HFFc6 (cell line): ENCODE measurements at places on chromosomes 4 and X. TPM values are rescaled to one million over a fixed set of nuclear protein-coding genes. Genes with fewer than 3 reads are reported as not detected.
A peak's percentile ranks its signal among the peaks of the same experiment; 100 is the strongest.

Gene CT45A3
- total RNA-seq, result not detected in 3 replicates

- no peak for DNase-seq
Measured at GRCh38 chr4:121236353-121237068, 72.4 kb upstream of the TNIP3 start.

DNA sequence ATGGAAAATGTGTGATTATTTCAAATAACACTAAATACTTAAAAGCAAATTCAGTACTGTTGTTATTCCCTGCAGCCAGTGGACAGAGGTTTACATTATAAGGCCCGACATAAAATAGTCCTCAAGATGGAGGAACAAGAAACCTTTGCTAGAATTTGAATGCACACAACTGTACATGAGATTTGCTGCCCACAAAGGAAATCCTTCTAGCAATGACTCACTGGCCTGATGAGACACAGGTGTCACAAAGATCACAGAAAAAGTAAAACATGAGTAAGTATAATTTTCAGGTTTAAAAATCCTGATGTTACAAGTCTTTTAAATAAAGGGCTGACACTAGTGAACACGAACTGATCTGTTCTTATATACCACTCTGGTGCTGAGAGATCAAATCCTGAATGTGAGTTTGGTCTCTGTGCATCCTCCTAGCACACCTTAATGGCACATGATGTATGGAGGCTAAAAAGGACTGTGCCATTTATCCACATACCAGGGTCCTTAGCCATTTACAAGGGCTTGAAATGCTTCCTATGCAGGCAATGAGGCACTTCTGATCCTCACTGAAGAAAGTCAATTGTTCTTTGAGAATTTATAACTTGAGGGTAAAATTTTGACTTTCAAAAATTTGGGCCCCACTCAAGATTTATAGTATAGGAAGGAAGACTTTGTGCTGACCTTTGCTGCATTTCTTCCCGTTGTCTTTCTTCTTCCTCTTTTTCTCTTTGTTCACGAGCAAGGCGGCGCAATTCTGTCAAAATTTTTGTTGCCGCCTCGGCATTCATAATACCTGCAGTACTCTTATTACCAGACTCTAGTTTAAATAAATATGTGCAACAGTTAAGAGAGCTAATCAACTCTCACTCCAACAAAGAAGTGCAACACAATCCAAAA, 23.0 kb downstream of the MAP7D3 start:
- no peak for DNase-seq

GRCh38 chr4:37540486-37540885, 145.7 kb downstream of the RELL1 start:
- DNase-seq, result no peak

Gene PPP1R2C
- not detected in 2 replicates for total RNA-seq

DNA sequence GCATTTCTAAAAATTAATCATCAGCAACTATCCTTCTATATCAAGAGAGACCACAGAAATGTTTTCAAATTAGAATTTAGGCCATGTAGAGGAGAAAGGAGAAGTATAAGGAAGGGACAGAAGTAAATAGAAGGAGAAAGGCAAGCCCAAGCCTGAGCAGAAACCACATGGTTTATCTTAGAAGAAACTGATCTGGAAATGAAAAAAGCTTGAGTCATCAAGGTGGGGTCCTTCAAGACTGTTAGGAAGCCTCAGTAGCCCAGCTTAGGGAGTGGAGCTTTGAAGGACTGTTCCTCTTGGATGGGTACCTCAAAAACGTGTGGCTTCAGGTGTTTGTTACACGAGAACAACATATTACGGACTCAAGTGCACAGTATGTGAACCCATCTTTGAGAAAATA, 4.5 kb downstream of the BMX start:
- DNase-seq, result no peak

DNA sequence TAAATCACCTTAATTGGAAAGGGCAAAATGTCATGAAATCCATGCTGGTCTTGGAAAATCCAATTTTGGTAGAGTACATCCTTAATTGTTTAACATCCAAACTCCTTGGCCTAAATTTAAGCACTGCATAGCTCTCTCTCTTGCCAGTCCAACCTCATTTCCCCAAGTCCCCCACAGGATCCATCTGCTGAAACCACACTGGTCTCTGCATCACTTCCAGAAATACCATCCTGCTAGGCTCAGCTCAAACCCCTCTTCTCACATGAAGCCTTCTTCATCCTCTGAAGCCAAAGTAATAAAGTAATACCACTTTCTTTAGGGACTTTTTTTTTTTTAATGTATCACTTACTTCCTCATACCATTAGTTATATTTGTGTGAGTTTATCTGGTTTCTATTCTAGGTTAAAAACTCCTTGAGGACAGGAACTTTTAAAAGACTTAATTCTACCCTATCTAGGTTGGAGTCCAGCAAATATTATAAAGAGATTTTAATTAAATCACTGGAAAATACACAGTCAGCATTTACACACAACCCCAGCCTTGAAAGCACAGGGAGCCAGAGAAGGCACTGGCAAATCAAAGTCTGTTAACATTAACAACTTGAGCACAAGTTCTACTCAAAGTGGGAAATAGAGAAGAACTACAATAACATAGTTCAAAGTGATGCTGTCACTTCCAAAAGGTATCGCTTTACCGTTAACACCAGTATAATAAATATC, 16.7 kb upstream of the KLF3 start:
- DNase-seq, result no peak

DNA sequence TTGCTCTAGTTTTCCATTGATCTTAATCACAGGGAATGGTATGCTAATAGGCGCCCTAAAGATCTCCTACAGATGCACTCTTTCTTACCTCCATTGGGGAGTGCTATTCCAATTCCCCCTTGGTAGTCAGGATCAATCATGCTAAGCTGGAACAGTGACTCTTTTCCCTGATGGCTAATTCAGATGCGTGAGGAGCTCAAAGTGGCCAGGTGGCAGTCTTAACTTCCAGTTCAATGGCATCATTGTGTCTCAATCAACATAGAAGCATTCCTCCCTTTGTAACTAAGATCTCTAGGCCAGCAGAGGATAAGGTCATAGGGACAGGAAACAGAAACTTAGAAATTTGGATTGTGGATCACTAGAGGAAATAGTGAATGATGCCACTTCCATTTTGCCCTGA, 216.8 kb downstream of the GRID2 start:
- DNase-seq, result no peak

DNA sequence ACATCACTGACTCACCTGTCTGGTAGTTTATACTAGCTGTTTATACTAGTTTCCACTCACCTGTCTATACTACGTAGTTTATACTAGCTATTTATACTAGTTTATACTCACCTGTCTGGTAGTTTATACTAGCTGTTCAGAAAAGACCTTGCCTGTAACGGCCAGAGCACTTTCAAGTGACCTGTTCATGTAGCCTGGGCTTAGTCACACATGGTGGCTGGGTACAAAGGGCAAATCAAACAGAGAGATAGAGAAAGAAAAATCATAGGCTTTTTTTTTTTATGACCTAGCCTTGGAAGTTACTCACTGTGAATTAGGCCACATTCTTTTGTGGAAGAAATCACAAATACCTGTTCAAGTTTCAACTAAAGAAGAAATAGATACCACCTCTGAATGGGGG, 30.7 kb upstream of the SPANXN4 start:
- no peak for DNase-seq

- DNase-seq, result no peak
Measured at GRCh38 chrX:25665431-25665830, 472.7 kb upstream of the MAGEB18 start.

Gene TBC1D19
- total RNA-seq, result 11.9 to 14.4 TPM (median 12.4 TPM) in 3 replicates

- DNase-seq, result no peak
Measured at GRCh38 chr4:1646690-1647089, 37.4 kb downstream of the FAM53A start.

Gene AVPR2
- not detected in 3 replicates for total RNA-seq

- no peak for DNase-seq
Measured at GRCh38 chr4:88696630-88697029, 999 bp downstream of the NAP1L5 start.

- no peak for DNase-seq
Measured at GRCh38 chrX:69154051-69154450, 11.2 kb downstream of the PJA1 start.

Gene EDNRA
- 1.4 to 2.5 TPM (median 2.4 TPM) in 3 replicates for total RNA-seq

DNA sequence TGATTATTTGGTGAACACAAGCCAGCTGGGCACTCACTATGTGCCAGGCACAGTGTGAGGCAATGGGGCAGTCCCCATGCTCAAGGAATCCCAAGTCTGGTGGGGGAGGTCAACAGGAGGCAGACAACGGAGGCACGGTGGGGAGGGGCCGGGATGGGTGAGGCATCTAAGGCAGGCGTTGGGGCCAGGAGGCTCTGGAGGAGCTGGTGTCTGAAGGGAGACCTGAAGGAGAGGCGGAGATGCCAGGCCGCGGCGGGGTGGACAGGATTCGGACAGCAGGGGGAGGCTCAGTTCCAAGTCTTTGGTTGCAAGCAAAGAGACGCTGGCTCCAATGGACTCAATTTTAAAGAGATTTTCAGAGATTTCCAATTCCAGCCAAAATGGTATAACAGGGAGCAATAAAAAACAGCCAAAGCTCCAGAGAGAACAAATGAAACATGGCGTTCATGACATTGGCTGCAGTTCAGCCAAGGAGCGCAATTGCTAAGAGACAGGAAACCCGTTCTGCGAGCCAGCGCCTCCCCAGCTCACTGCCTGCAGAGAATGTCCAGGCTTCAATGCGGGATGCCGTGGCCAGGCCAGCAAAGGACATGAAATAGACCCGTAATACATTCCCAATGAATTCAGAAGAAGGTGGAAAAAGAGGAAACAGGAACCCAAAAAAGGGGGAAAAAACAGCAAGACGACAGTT, 105.2 kb upstream of the LRPAP1 start:
- no peak for DNase-seq

DNA sequence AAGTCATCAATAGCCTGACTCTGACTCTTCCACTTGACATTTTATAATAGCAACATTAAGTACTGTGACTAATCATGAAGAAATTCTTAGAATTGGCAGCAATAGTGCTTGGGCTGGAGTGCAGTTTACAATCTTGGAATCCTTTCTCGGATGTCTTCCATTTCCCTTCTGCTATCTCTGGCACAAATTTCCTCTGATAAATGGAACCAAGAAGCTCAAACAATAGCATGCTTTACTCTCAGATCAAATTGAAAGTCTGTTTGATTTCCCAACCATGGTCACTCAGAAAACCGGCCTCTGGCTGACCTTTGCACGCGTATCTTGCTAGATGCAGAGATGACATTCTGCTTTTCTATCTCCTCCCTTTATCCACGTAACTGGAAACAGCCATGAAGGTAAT, 99.0 kb upstream of the SPANXC start:
- peak; percentile 65 for DNase-seq

GRCh38 chr4:43776371-43776770, 672.2 kb downstream of the KCTD8 start:
- no peak for DNase-seq

Gene PDZD11
- total RNA-seq, result 72.7 to 80.6 TPM (median 79.6 TPM) in 3 replicates

GRCh38 chrX:100685284-100685996, 41.4 kb downstream of the SRPX2 start:
- DNase-seq, result peak; percentile 63
